ENCODE measurements at places on chromosomes 3 and 15.

DNA sequence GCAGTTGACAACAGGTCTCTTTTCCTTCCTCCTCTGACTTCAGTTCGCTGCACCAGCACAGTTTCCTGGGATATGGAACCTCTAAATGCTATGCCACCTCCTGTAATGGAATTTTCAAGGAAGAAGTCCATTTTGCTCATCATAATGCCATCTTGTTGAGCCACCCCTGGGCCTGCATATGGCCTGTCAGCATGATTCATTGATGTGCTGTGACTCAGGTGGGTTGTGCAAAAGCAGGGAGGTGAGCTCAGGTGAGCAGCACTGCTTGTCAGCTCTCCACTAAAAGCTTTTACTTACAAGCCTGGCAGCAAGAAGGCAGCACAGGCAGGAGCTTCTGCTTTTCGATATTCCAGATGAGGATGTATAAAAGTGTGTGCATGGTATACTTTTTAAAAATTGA is 247.1 kb upstream of the LMCD1 start:
- no peak for DNase-seq

DNA sequence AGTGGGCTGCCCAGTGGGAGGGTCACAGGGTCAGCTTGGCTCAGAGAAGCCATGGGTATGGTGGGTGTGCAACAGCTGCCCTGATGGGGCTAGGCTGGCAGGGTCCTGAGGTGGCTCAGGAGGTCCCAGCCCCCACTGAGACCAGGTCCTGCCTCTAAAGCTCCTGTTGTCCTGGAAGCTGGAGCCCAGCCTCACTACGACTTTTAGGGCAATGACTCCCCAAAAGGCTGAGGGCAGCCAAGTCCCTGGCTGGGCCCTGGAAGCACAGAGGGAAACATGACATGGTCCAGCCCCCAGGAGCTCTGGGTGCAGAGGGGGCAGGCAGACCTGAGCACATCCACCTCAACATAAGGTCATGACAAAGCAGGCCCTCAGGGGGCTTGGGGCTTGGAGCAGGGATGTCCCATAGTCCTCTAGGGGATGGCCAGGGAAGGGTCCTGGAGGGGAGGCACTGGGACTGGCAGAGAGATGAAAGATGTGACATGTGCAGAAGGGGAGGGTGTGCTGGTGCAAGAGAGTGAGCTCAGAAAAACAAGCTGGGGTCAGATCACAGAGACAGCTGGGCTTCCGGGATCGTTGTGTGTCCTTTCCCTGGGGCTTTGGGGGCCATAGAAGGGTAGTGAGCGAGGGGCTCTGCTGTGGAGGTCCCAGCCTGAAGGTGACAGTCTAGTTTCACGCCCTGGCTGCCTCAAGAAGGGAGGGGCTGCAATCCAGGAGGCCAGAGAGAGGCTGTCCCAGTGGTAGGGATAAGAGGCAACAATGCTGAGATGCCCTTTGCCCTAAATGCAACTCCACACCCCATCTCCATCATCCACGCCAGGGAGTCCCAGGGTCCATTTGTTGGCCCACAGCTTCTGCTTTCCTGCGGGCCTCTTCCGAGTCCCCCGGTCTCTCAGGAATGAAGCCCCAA is 639 bp upstream of the ITIH3 start:
- DNase-seq: no peak

- DNase-seq: no peak
These were observed 126.5 kb upstream of the THBS1 start for GRCh38 chr15:39454189-39454986.

- DNase-seq: no peak
These were observed 43.0 kb downstream of the TP53BP1 start for GRCh38 chr15:43449981-43450380.

GRCh38 chr3:17967111-17967510 is 224.7 kb upstream of the TBC1D5 start:
- DNase-seq: no peak

GRCh38 chr3:115359536-115359935 is 212.4 kb upstream of the ZBTB20 start:
- no peak for DNase-seq

DNA sequence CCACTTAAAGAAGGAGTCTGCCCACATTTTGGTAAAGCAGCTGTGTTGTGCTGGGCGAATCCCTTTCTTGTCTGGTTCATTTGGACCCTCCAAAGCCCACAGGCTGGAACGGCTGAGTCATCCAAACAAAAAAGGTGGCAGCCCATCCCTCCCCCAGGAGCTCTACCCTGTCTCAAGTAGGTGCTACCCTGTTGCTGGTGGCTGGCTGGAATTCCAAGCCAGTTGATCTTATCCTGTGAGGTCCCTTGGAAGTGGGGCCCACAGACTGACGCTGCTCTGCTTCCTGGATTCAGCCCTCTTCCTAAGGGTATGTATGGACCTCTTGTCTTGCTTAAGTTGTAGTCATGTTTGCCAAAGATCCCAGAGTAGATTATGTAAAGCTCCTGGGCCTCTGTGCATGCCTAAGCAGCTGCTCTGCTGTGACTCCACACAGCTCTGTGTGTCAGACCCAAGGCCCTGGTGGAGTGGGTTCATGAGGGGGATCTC is 44.5 kb downstream of the CCR1 start:
- no peak for DNase-seq

- DNase-seq: peak; percentile 30
These were observed 395.2 kb upstream of the AZI2 start for GRCh38 chr3:28743831-28744230.

GRCh38 chr3:126202680-126203079 is 22.3 kb upstream of the ALDH1L1 start:
- no peak for DNase-seq

GRCh38 chr3:157667493-157667892 is 164.3 kb upstream of the VEPH1 start:
- DNase-seq: no peak

GRCh38 chr15:43872416-43873020 is 45.7 kb downstream of the WDR76 start:
- DNase-seq: peak; percentile 27

DNA sequence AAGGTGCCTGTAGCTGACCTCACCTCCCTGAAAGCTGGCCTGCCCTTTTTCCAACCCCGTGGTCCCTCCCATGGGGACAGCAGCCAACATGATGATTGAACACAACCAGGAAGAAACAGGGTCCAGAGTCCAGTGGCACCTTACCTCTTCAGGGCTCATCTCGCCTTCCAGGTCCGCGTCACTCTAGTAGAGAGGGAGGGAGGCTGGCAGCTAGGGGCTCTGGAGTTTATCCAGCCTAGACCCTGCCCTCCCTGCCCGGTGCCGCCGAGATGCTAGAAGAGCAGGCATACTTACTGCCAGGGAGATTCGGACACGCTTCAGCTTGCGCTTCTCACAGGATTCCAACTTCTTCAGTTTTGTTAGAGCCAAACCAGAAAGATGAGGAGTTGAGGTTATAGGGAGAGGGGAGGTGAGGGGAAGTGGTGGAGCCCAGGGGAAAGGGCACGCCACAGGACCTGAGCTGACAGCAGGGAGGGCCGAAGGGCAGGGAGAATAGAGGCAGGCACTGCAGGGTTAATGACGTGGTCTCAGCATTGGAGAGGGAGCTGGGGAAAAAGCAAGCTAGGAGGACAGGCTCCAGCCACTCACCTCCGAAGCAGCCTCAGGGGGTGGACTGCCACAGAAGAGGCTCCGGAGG is 9.1 kb downstream of the CLCN2 start:
- DNase-seq: no peak

- DNase-seq: no peak
These were observed 40.8 kb upstream of the CD47 start for GRCh38 chr3:108131475-108132134.

GRCh38 chr3:177629276-177629675 is 432.0 kb upstream of the TBL1XR1 start:
- DNase-seq: no peak

- DNase-seq: no peak
These were observed 295.0 kb upstream of the RORA start for GRCh38 chr15:61524086-61524485.

GRCh38 chr3:121998030-121998580 is 23.9 kb downstream of the ILDR1 start:
- DNase-seq: no peak

- no peak for DNase-seq
These were observed 391.1 kb upstream of the MDFIC2 start for GRCh38 chr3:70703305-70704102.

DNA sequence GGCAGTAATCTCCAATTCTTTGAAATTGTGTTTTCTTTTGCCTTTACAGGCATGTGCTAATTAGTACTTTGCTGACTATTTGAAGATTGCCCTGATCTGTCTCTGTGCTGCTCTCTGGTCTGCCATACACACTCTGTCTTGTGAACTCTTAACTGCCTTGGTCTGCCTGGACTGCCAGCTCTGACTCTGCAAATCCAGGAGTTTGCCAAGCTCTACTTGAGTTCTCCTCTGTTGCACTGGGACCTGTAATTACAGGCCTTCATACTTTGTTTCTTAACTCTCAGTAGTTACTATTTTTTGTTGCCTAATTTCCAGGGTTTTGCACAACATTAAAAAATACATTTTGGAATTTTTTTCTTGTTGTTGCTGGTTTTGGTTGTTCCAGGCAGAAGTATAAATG is 155.0 kb downstream of the RSRC1 start:
- DNase-seq: no peak

- DNase-seq: no peak
These were observed 144.0 kb upstream of the SUCLG2 start for GRCh38 chr3:67798412-67798811.

GRCh38 chr15:78315686-78316282 is 16.4 kb upstream of the SKIC8 start:
- DNase-seq: no peak

DNA sequence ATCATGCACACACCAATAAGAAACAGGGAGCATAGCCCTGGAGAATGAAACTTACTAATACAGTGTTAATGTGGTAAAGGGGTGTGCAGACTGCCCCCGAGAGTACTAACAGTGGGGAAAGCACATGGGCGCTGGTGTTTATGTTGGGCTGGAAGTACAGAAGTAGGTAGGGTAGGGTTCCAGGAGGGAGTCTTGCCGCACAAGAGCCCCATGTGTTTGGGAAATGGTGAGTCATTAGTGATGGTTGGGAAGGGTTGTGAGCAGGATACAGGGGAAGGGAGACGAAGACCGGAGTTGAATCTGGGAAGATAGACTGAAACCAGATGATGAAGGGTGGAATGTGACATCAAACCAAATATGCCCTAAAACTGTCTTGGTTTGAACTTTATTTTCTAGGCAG is 117.1 kb downstream of the THSD4 start:
- DNase-seq: no peak

DNA sequence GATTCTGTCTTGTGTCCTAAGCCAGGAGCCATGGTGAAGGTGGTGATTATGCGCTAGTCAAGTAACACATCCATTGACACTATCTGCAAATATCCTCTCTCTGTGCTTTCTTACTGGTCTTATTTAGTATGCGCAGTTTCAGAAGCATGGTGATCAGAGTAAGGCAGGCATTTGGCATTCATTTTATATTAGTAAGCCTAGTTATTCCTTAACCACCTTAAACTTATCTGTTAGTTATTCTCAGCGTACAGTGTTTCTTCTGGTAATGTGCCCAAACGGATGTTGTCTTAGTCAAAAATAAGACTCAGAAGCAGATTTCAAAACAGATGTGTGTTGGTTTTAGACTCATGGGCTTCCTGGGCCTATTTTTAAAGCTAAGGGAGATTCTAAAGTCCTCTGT is 329.2 kb downstream of the GRM7 start:
- no peak for DNase-seq

DNA sequence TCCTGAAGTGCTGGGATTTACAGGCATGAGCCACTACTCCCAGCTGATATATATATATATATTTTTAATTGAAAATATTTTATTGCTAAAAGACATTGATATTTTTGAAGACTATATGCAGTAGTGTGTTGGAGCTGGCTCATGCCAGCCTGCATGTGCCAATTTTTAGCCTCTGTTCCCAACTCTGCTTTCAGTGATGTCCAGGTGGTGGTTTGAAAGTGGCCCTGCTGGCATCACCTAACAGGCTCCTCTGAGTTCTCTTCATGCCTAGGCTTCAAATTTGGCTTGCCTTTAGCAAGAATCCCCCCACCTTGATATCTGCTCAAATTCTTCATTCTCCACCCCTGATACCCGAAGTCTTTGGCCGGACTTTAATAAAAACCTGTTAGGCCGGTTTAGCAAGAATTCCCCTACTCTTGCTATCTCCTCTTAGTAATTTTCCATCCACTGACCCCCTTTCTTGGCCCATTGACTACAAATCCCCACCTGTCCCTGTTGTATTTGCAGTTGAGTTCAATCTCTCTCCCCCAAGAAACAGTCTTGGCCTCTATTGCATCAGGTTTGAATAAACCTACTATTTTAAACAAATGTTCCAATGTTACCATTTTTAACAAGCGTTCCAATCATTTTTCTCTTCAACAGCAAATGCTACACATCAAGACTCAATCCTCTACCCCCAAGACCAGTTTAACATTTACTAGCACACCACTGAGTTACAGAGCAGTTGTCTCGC is 23.9 kb upstream of the CTSH start:
- no peak for DNase-seq

- DNase-seq: no peak
These were observed 39.3 kb downstream of the NMNAT3 start for GRCh38 chr3:139638518-139638917.

GRCh38 chr15:29054171-29055045 is 168.6 kb downstream of the APBA2 start:
- DNase-seq: no peak

- peak; percentile 44 for DNase-seq
These were observed 205.8 kb upstream of the IL12A start for GRCh38 chr3:159782724-159783421.

- no peak for DNase-seq
These were observed 32.9 kb downstream of the SEMA6D start for GRCh38 chr15:47750030-47750739.

- DNase-seq: no peak
These were observed 463.6 kb upstream of the MDFIC2 start for GRCh38 chr3:70776081-70776480.

- no peak for DNase-seq
These were observed at the start of gene CLEC3B for GRCh38 chr3:45026038-45026437. TSS of gene CLEC3B (plus strand) at chr3:45026303. CDS start at chr3:45026363, 60 bp downstream.

GRCh38 chr3:36318621-36319200 is 61.6 kb upstream of the STAC start:
- no peak for DNase-seq

GRCh38 chr3:33062866-33063265 is 34.1 kb downstream of the GLB1 start:
- no peak for DNase-seq

- DNase-seq: no peak
These were observed 28.2 kb downstream of the CPOX start for GRCh38 chr3:98565237-98565643.

DNA sequence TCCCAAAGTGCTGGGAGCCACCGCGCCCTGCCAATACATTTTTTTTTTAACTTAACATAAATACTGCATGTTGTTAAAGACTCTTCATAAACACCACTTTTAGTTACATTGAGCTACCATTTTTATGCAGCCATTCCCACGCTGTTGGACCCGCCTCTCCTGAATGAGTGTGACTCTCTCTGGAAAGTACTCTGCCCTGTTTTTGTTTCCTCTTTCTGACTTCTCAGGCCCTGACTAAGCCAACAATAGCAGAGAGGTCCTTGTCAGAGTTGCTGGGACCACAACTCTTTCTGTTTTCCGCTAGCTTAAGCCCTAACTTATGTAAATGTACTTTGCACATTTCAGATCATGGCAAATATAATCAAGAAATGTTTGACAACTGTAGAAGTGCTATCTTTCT is 35.2 kb downstream of the PARP15 start:
- no peak for DNase-seq

Data from NCI-H774 (cell line).